ENCODE measurements at places on chromosomes 1 and 21. TPM values are rescaled to one million over a fixed set of nuclear protein-coding genes. Genes with fewer than 3 reads are reported as not detected.

Gene OR2L3
- not detected for total RNA-seq

Gene C1orf115
- 9.4 TPM for total RNA-seq

Gene LCE1A
- total RNA-seq, result not detected

Gene ID3
- total RNA-seq, result 120 TPM

Gene ASAP3
- total RNA-seq, result 45.9 TPM

Gene CHD5
- total RNA-seq, result not detected

Gene CCSAP
- total RNA-seq, result 5.2 TPM

Gene PADI4
- total RNA-seq, result 1.0 TPM

Gene SLC5A9
- total RNA-seq, result not detected

Gene OR6K3
- total RNA-seq, result not detected

Gene MT1HL1
- total RNA-seq, result not detected

Gene KANK4
- total RNA-seq, result 8.4 TPM

Gene RUNX3
- under 0.01 TPM for total RNA-seq

Gene ACTN2
- total RNA-seq, result 660 TPM

Gene TSTD1
- total RNA-seq, result 27.7 TPM

Gene RNU5D-1
- not detected for total RNA-seq

Gene GBP6
- total RNA-seq, result not detected
